GM18507 (cell line): ENCODE measurements at places on chromosomes 3 and 15.

GRCh38 chr3:29763115-29763514 is 482.2 kb downstream of the RBMS3 start:
- no peak for DNase-seq

DNA sequence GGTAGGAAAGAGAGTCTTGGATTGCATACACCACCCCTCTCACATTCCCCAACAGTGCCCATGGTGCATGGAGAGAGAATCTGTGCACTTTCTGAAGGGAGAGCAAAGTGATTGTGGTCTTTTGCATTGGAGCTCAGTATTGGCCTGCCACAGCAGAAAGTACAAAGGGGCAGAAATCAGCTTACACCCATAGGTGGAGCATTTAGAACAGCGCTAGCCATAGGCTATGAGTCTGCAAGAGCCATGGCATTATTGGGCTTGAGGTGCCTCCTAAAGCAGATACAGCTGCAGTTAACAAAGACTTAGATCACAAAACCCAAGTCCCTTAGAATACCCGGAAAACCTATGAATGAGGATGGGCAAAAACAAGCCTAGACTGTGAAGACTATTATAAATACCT is 21.8 kb downstream of the SI start:
- DNase-seq = no peak

DNA sequence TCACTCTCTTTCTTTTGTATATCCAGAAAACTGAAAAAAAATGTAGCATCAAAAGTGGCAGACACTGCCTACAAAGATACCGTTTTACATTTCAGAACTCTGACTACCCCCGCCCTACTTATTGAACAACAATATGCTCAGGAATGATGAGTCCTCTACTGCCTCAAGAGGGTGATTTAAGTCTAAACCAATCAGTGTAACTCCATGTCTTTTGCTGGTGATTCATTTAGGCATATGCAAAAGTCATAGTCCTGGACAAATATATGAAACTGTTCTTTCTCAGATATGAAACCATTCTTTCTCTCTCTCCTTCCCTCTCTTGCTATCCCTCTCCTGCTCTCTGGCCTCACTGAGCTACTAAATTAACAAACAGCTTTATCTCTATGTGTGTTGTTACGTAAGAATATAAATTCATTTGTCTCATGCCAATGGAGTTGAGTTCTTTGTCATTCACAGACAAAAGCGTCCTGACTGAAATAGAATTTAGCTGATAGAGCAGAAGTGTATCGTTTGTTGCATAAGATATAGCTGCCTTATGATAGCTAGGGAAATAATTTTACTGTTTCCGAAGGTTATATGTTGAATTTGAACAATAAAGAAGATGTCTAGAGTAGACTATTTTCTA is 133.7 kb upstream of the OSTN start:
- no peak for DNase-seq

- DNase-seq = no peak
Measured at GRCh38 chr3:153111016-153111415, 51.0 kb upstream of the RAP2B start.

DNA sequence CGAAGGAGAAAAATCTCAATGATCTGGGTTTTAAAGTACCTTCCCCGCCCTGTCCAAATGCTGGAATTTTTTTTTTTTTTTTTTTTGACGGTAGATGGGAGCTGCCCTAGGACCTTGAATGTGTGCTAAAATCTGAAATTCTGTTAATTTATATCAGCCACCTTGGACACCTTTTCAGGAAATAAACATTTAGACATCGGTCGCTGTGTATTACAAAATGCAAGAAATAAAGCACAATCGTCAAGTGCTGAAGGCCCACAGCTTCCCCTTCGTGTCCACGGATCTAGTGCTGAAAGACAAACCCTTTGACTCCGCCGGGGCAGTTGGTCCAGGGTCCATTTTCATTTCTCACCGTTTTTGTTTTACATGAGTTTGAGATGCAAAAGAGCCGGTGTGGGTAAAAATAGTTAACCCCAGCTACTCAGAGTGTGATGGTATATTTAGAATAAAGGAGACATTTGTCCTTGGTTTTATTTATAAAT is 90.2 kb upstream of the CHD2 start:
- no peak for DNase-seq

DNA sequence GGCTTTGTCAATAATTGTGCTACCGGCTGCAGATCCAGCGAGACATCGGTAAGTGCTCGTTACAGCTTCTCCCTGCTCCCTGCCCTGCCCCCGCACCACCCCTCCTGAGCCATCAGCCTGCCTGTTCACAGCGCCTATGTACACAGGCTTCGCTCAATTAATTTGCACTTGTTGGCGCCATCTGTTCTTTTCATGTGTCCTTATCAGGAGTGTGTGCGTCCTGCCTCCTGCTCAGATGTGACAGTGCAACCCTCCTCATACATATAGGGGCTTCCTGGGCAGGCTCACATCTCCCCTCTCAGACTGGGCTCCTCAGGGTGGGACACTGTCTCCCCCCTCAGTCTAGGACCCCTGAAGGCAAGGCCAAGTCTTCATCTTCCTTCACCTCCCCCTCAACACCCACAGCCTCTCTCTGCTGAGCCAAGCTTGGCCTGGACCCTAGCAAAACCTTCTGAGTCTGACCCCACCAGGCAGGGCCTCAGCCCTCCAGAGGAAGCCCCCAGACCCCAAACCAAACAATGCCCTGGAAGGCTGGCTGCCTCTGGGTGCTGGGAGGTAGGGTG is 54.9 kb downstream of the CYP11A1 start:
- no peak for DNase-seq

- no peak for DNase-seq
Measured at GRCh38 chr3:162376761-162377160, 880.2 kb downstream of the OTOL1 start.

DNA sequence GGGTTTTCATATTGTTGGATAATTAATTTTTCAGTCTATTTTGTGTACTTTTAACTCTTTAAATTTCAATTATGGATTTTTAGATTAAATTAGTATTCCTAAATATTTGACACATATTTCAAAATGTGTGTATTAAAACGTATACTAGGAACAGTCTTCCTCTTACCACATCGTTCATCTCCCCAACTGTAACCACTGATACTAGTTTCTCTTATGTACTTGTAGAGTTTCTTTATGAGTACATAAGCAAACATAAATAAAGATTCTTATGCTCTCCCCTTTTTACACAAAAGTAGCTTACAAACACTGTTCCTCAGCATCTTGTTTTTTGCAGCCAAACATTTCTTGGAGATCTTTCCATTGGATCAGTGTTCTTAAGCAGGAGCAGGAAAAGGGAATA is 45.9 kb downstream of the CMSS1 start:
- no peak for DNase-seq

DNA sequence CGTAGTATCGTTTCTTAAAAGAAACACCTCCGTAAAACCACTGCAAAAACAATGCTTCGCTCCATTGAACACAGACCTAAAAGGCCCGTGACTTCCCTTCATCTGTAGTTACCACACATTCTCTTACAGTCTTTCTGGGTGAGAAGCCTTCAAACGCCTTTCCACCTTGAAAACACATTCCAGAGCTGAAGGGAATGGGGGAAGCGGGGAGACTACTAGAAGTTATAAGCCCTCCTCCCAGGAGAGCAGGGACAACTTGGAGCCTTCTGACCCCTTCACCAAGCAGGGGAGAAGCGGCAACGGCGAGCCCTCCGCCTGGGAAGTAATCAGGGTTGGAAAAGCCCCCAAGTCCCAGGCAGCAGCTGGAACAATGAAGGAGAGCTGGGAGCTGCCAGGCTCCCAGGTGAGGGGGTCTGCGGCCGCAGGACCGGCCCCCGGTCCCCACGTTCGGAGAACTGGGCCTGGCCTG is 461 bp downstream of the SECISBP2L start:
- peak; percentile 25 for DNase-seq

GRCh38 chr3:67384760-67385397 is 269.5 kb downstream of the SUCLG2 start:
- no peak for DNase-seq

DNA sequence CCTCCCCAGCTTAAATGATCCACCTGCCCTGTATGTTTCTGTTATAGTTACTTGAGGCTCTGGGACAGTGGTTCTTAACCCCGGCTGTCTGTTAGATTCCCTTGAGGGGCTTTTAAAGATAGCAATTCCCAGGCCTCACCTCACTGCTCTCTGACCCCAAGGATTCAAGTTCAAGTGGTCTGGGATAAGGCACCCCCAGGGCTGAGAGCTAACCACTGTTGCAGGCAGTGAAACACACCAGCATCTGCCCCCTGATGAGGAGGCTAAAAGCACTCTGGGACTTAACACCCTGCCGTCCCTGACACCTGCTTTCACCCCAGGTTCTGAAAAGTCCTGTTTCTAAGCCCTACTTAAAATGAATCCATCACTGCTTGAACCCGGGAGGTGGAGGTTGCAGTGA is 103.7 kb downstream of the LRRK1 start:
- DNase-seq = no peak

DNA sequence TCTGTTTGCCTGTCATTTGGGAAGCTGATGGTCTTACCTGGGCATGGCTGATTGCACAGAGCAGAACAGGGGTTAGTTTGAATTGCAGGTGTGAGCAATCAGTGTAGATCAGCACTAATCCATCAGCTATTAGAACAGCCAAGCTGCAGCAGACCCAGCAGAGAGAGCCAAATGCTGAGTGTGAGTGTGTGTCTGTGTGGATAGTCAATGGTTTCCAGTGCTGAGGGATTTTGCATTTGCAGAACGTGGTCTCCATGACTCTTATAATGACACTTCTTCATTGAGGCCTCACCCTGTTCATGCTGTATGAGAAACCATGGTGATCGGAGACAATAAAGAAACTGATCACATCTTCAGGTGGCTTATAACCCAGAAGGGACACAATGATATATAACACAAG is 312.1 kb downstream of the SOX2 start:
- no peak for DNase-seq

GRCh38 chr3:180223268-180223667 is 186.5 kb upstream of the PEX5L start:
- no peak for DNase-seq

- no peak for DNase-seq
Measured at GRCh38 chr3:43034200-43034599, 55.1 kb downstream of the GASK1A start.

- DNase-seq = peak; percentile 65
Measured at GRCh38 chr3:36876181-36876936, 68.5 kb downstream of the TRANK1 start.

DNA sequence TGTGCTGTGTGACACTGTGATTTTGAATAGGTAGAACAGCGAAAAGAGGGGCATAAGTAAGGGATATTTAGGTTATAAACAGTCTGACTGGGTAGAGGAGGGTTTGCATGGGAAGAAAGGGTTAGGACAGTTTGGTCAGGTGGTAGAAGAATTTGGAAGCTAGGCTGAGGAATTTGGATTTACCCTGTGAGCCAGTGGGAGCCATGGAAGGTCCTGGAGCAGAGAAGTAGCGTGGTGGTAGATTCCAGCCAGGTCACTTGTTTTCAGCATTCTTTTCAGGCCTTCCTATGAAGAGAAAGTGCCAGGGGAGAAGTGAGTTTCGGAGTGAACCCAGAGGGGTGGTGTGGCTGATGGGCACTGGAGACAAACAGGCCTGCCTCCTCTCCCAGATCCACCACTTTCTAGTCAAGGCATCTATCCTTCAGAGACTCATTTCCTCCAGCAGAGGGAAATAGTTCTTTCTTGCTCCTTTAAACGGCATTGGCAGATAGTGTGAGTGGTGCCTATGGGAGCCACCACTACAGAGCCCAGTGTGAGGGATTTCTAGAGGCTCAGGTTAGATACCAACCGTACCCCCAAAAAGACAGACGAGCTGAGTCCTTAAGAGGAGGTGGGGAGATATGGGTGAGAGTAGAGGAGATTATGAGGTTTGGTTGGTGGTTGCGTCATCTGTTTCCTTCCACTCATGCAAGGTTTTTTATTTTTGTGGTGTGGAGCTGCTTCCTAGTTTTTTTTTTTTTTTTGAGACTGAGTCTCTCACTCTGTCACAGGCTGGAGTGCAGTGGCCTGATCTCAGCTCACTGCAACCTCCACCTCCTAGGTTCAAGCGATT is 21.2 kb downstream of the PXK start:
- no peak for DNase-seq

DNA sequence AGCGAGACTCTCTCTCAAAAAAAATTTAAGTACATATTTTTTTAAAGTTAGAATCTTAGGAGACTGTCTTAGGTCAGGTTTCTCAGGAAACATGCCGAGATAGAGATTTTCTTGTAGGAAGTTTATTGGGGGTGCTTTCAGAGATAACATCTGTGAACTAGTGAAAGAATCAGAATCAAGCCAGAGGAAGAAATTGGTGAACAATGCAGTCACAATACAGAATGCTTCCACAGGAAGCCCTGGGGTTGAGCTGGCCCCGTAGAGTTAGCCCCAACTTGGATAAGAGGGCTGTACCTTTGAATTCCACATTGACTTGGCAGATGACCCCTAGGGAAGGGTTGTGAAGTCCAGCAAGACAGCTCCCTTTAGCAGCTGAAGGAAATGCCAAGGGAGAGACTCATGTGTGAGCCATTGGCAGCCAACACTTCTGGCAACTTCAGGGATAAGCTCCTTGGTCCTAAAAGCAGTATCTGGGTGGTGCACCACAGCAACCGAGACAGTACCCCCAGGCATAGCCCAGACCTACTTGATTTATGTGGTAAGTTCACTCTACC is 7.1 kb upstream of the PLCB2 start:
- DNase-seq = no peak

DNA sequence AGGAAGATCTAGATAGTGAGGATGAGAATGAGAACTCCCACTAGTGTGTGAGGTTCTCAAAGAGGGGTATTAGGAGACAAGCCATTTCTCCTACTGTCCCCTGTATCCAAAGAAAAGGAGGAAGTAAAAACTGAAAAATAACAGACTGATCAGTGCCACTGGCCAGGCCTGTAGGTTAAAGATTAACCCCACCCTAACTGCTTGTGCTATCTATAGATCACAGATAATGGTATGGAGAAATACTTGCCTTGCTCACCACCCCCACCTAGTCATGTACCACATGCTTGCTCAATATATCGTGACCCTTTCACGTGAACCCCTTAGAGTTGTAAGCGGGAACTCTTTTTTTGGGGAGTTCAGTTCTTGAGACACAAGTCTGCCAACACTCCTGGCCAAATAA is 519.7 kb upstream of the FRG2C start:
- DNase-seq = no peak

GRCh38 chr3:82568776-82569338 is 807.4 kb upstream of the GBE1 start:
- no peak for DNase-seq

DNA sequence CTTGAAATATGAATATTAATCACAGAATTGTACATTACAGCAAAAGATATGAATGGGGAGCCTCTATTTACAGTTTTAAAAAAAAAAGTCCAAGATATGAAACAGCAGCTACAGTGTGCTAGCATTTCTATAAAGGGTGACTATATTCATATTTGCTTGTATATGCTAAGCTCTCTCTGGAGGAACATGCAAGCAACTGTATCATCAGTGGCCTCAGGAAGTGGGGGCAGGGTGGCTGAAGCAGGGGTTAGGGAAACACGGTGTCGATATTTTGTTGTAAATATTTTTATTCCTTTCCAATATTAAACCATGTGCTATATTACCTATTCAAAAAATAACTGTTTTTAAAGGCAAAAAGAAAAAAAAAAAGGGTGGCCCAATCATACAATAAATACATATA is 2.3 kb downstream of the UACA start:
- DNase-seq = no peak

GRCh38 chr3:122235147-122235546 is 51.7 kb downstream of the CASR start:
- no peak for DNase-seq

- no peak for DNase-seq
Measured at GRCh38 chr15:98746375-98747155, 98.2 kb downstream of the IGF1R start.
